ENCODE measurements at places on chromosomes 5 and 9. TPM values are rescaled to one million over a fixed set of nuclear protein-coding genes. Genes with fewer than 3 reads are reported as not detected.

Gene ADAMTS19
- total RNA-seq: 0.08 TPM

Gene PDE6A
- 0.12 TPM for total RNA-seq

Gene SLC27A6
- total RNA-seq: not detected

Gene GDNF
- total RNA-seq: 0.69 TPM

Gene PCDHGB1
- 2.7 TPM for total RNA-seq

Gene FBP1
- total RNA-seq: not detected

Gene ROR2
- 18.6 TPM for total RNA-seq

Gene MAP1B
- total RNA-seq: 316 TPM

GRCh38 chr9:36985769-36986467, 48.1 kb downstream of the PAX5 start:
- peaks cover 14% of the 10 kb centered on the region for H3K4me1 ChIP-seq
- H3K27ac ChIP-seq: no peak overlapping the region
- H3K4me3 ChIP-seq: peak overlapping the region; percentile 51

GRCh38 chr5:161372682-161373344, 173.7 kb downstream of the GABRB2 start:
- H3K36me3 ChIP-seq: no peaks in the 10 kb centered on the region
- H3K27ac ChIP-seq: no peak overlapping the region
- no peak for DNase-seq
- no peak overlapping the region for H3K4me3 ChIP-seq

GRCh38 chr5:80600943-80601693, 31.0 kb upstream of the ANKRD34B start:
- no peak for DNase-seq
- H3K27ac ChIP-seq: no peak overlapping the region
- no peak overlapping the region for H3K4me3 ChIP-seq
- H3K4me1 ChIP-seq: no peaks in the 10 kb centered on the region

DNA sequence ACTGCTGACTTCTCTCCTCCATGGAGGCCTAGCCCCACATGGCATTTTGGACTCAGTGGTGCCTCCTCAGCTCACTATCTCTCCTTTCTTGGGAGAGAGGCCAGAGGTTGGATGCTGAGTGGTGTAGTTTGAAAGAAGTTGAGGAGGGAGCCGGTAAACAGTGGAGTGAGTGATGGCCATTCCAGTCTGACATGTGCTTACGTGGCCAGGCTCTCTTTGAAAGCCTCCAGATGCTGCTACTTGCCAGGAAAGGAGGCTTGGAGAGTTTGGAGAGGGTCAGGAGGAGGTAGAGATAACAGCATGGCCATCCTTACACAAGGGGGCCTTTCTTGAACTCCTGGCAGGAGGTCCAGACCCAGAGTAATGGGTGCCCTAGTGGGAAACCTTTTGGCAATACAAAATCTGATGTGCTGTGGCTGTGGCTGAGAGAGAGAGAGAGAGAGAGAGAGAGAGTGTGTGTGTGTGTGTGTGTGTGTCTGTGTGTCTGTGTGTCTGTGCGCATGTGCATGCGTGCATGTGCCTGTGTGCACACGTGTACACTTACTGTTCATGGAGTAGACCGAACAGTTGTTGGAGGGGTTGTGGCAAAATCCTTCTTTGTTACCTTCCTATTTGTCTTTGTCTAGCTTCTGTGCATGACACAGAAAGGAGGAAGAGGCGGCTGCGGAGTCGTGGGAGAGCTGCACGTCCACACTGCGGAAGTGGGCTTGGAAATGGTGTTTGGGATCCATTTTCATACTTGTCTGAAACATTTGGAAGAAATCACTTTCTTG, 37.8 kb downstream of the RALGPS1 start:
- H3K27ac ChIP-seq: peak overlapping the region; percentile 62
- no peak overlapping the region for H3K4me3 ChIP-seq
- peaks cover 23% of the 10 kb centered on the region for H3K4me1 ChIP-seq

- peaks cover 10% of the 10 kb centered on the region for H3K4me1 ChIP-seq
- H3K4me3 ChIP-seq: no peak overlapping the region
- no peak for DNase-seq
- peaks cover 1% of the 10 kb centered on the region for H3K36me3 ChIP-seq
- no peak overlapping the region for H3K27ac ChIP-seq
These were observed 251.4 kb downstream of the GLIS3 start for GRCh38 chr9:4048441-4048840.

DNA sequence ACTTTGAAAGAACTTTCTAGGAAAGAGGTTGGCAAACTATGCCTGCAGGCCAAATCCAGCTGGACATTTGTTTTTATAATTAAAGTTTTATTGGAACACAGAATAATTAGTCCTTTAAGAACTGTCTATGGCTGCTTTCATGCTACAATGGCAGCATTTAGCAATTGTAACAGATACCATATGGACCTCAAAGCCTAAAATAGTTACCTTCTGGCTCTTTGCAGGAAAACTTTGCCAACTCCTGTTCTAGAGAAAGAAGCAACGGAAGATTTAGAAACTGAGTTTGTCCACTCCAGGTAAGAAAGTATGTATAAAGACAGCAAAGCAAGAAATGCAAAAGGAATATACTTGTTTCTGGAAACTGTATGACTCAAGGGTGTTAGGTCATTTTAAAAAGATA, 281.7 kb upstream of the TRPM3 start:
- H3K27me3 ChIP-seq: no peaks in the 10 kb centered on the region
- no peak overlapping the region for H3K27ac ChIP-seq
- no peaks in the 10 kb centered on the region for H3K4me1 ChIP-seq
- no peak for DNase-seq

- no peak for DNase-seq
- H3K4me3 ChIP-seq: no peak overlapping the region
These were observed 637.2 kb upstream of the DMAC1 start for GRCh38 chr9:8436786-8437185.

DNA sequence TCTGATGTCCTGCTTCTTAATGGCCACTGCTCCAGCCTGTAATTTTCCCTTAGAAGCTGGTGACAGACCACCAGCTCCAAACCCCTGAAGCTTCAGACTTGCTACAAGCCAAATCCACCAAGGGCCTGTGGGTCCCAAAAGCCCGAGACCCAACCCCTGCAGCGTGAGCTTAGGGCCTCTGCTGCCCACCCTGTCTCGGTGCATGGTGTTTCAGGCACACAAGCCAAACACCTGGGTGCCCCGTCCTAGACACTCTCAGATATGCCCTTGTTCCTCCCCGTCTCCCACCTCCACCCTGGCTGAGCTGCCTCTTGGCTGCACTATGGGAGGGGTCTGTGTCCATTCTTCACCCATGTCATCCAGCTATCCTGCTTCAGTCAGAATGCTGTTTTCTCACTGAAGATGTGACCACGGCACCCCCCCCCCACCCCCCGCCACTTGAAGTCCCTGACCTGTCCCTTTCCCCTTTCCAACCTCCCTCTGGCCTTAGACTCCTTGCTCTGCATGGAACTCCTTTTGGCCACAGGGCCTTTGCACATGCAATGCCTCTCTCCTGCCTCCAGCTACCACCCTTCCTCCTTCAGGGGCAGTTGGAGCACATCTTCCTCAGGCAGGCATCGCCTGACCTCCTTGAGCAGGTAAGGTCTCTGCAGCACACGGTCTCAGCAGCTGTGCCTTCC, 55.8 kb downstream of the ZNF354C start:
- H3K36me3 ChIP-seq: peaks cover 24% of the 10 kb centered on the region
- DNase-seq: peak; percentile 39
- no peaks in the 10 kb centered on the region for H3K4me1 ChIP-seq
- no peak overlapping the region for H3K27ac ChIP-seq

GRCh38 chr5:69013481-69013880, 80.3 kb upstream of the SLC30A5 start:
- H3K27me3 ChIP-seq: peaks cover 4% of the 10 kb centered on the region
- no peaks in the 10 kb centered on the region for H3K4me1 ChIP-seq
- no peak overlapping the region for H3K4me3 ChIP-seq
- H3K36me3 ChIP-seq: no peaks in the 10 kb centered on the region
- no peak overlapping the region for H3K27ac ChIP-seq
- DNase-seq: no peak

- no peak overlapping the region for H3K27ac ChIP-seq
- H3K36me3 ChIP-seq: peaks cover 27% of the 10 kb centered on the region
- no peak for DNase-seq
- peaks cover 18% of the 10 kb centered on the region for H3K4me1 ChIP-seq
- H3K4me3 ChIP-seq: no peak overlapping the region
These were observed 85.3 kb downstream of the TTC39B start for GRCh38 chr9:15221746-15222145.

Data from chondrocyte (in vitro differentiated cells).